ENCODE measurements at places on chromosomes 12 and 14.

DNA sequence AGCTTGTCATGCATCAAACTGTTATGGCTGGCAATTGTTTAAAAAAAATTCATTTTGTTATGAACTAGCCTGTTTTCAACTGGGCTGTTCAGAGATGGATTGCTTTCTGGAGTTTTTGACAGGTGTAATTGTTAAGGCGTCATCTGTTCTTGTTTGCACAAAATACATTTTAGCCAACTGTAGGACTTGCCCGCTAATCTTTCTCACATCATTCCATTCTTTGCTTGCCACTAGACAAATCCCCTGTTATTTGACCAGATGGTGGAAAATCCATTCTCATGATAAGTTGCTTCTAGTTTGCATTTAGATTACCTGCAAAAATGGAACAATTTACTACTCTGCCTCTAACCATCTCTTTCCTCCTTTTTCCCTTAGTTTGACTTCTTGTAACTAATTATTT lies 114.3 kb downstream of the NPAS3 start:
- no peak for DNase-seq

- no peak for DNase-seq
Measured at GRCh38 chr12:28629691-28630090, 439.4 kb downstream of the CCDC91 start.

DNA sequence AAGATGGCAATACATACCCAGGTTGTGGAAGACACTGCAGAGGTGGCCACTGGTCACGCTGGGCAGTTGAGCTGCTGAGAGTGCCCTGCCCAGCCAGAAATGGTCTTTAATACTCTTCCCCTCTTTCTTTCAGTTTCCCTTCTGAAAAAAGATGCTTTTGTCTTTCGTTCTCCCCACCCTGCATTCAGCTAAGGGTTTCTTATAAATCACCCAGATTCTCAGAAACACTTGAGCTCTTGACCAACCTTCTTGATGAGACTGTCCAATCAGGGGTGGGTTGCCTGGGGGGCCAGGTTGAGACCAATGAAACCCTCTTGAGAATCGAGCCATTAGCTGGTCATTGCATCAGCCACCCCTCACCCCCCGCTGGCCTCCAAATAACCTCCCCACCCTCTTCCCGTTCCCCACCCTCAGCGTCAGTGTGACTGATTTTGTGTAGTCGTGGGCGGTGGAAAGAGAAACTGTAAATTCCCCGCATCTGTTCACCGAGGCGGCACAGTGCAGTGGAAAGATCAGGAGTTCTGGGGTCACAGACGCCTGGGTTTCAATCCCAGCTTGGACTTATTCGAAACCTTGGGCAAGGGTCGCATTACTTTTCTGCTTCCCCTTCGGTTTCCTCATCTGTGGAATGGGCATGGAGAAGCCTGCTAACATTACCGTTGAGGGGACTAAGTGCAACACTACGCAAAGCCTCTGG lies 52.3 kb downstream of the SLC25A47 start:
- DNase-seq = peak; percentile 80

GRCh38 chr12:87323369-87323768 lies 705.8 kb downstream of the C12orf50 start:
- no peak for DNase-seq

DNA sequence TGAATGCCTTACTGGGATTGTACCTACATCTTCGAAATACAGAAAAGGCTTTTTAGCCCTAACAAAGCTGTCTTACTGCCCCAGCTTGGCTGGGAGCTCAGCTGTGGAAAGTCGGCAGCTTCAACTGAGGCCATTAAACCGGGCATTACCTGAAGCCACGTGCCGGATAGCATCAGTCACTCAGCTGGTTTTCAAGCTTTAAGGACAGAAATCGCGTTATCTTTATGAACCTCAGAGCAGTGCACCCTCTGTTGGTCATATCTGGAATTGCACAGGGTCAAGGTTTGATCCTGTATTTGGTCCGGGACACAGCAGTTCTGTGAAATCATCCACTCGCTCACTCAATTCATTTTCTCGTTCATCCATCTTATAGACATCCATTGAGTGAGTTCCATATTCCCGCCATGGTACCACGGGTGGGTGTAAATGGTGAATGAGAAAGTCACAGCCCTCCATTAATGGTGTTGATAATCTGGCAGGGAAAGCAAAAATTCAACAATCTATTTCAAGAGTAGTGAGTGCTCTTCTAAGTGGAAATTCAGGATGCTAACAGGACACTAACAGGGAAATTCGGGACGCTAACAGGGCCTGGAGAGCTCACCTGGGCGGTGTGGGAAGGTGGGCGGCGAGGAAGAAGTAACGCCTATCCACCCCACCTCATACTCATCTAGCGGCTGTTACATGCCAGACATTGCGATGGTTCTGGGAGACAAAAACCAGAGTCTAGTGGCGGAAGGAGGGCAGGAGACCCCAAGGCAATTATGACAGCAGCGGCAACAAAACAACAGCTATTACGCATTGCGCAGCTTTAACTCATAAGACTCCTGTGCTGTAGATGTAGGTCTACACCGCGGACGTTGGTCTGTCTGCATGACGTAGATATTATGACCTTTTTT lies 60.6 kb upstream of the TCL1A start:
- DNase-seq = peak; percentile 18

DNA sequence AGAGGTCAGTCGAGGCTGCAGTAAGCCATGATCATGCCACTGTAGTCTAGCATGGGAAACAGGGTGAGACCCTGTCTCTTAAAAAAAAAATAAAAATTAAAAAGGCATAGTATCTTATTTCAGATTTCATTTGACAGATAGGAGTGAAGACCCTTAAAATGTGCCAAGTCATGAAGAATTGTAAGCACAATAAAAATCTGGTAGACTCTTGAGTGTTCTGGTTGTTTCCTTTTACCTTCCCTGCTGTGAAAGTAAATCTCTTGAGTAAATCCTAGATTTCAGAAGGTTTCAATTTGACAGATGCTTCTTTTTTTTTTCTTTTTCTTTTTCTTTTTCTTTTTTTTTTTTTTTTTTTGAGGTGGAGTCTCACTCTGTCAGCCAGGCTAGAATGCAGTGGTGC lies 109.0 kb downstream of the ESR2 start:
- no peak for DNase-seq

DNA sequence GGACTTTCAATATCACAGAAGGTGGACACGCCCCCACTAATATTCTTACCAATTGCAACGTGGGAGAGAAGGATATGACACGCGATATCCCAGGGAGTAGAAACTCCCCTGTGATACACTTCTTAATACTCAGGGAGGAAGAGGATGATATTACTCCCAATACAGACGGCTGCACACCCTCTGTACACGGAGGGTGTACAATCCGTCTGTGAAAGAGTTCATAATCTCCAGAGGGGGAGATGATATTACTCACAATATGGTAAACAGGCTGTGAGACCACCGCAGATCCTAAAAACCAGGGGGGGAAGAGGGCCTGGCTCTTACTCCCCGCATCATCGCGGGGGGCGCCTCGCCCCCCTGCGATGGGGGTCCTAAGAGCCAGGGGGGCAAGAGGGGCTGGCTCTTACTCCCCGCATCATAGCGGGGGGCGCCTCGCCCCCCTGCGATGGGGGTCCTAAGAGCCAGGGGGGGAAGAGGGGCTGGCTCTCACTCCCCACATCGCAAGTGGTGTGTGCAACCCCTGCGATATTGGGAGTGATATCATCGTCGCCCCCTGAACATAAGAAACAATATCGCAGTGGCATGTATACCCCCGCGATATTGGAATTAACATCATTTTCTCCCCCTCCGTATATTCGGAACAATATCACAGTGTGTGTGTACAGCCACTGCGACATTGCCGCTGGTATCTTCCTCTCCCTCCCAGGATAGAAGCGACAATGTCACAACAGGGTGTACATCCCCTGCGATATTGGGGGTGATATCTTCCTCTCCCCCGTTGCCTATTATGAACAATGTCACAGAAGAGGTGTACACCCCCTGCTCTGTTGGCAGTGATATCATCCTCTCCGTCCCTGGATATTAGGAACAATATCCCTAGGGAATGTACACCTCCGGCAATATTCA lies 8.9 kb upstream of the CLEC6A start:
- no peak for DNase-seq

DNA sequence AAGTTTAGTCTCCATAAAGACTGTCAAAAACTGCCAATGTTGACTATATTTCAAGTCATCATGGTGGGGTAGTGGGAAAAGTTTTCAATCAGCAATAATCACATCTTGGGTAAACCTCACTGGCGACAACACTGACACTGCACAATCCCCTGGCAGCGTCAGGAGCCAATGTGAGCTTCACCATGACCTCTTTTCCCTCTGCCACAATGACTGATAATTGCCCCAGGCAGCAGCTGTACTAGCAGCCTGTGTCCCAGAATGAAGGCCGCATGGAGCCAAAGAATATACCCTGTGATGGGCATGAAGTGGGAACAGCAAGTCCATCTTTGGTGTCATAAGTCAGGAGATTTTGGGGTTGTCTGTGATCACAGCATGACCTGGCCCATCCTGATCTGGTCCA lies 5.3 kb downstream of the MMAB start:
- no peak for DNase-seq

DNA sequence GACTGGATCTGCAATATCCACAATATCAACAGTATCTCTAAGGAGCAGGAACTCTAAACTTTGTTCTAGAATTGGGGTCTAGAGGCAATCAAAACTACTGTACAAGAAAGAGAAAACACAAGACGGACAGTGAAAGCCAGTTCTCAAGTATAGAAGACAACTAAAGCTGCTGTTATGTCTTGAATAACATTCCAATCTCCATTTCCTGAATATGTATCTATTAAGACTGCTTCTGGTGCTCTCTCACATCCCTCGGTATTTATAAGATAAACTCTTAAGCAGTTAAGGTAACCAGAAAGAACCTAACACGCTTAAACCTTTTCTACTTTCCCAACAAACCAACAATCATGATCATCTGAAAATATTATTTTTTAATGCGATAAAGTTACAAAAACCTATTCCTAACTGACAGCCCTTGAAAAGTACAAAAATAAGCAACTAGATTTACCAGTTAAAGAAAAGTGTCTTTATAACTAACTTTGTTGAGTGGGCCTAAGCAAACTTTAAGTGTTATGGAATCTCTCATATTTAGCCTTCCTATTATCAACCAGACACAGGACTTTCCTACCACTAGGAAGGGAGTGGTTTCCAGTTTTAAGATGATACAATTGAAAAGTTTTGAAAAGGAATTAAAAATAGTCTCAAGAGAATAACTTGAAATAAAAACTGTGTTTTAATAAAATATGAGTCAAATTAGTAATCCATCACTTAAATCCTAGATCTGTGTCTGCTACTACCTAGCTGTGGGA lies 30.7 kb downstream of the NUMB start:
- no peak for DNase-seq

DNA sequence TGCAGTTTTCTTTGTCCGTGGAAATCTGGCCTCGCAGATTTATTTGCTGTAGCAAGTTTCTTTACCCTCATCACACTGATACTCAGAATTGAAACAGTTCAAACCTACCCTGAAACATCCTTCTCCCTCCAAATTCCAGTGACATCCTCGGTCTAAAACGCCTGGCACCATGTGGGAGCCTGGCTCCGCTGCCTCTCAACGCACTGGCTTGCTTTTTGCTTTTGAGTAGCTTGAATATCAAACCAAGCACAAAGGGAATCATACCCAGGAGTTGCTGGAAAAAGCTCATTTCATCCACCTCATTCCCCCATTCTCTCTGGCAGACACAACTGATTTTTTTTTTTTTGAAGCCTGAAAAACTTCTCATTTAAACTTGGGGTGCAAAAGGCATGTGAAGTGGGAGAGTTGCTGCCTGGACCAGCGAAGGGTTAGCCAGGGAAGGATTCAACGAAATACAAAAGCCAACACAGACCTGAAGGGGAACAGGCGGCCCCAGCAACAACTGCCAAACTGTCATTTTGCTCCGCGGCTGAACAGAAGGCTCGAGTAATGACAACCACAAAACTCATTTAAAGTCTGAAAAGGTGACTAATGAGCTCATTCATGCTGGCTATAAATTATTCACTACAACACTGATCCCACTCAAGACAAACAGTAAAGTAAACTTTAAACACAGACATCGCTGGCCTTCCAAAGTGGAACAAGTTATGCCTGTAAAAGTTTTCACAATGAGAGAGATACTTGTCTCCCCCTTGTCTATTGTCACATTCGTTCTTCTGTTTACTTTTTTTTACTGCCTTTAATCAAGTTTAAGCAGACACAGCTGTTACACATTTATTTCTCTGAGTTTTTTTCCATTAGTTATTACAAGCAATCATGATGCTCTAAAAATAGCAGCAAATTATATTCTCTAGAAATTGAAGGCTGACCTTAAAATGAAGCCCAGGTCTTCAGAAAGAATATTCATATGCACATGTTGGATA lies 12.5 kb upstream of the FOXN3 start:
- DNase-seq = peak; percentile 52
